Activated naive CD8-positive, alpha-beta T cell treated with anti-CD3 and anti-CD28 coated beads, Interleukin-2, amount 10 ng/mL, durations not matched to agents 7 days and 5 days (primary cell): ENCODE measurements at places on chromosomes 5 and 9. TPM values are rescaled to one million over a fixed set of nuclear protein-coding genes. Genes with fewer than 3 reads are reported as not detected.

- DNase-seq, result peak; percentile 94
Observed at GRCh38 chr5:150449517-150450339, at the start of gene RPS14. RPS14 (minus strand) TSS chr5:150449739; CDS start chr5:150447733, 2,006 bp downstream.

DNA sequence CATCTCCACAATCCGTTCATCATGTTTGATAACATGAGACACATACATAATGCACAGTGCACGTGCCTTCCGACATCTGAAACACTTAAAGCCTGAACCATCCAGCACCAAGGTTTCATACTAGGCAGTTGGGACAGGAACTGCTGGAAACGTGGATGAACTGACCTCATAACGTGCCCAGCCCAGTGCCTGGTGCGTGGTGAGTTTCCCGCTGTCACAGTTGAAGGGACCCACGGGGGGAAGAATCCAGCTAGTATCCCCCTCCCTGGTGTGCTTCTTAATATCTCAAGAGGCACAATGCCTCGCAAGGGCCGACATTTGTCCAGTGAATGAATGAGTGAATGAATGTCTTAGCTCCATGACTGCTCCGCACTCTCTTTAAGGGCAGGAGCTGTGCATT, 23.2 kb downstream of the BARX1 start:
- DNase-seq, result no peak

- DNase-seq, result no peak
Observed at GRCh38 chr5:36450229-36451014, 148.7 kb upstream of the RANBP3L start.

The ADAMTS13 gene
- total RNA-seq, result 3.5 TPM

DNA sequence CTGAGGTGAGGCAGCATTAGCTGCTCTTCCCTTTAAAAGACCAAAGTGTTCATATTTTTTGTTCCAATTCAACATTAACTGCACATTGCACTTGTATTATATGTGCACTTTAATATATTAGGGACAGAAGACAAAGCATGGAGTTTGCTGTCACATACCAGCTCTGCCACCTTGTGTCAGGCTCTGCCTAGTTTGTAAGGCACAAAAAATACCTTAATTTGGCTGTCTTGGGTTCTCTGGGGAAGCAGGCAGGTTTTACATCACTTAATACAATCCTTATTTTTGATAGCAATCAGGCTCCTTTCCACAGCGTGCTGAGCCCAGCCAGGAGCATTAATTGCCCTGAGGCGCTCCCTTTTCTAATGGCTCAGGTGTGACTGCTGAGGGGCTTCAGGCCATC, 131.8 kb downstream of the SCAMP1 start:
- DNase-seq, result no peak

DNA sequence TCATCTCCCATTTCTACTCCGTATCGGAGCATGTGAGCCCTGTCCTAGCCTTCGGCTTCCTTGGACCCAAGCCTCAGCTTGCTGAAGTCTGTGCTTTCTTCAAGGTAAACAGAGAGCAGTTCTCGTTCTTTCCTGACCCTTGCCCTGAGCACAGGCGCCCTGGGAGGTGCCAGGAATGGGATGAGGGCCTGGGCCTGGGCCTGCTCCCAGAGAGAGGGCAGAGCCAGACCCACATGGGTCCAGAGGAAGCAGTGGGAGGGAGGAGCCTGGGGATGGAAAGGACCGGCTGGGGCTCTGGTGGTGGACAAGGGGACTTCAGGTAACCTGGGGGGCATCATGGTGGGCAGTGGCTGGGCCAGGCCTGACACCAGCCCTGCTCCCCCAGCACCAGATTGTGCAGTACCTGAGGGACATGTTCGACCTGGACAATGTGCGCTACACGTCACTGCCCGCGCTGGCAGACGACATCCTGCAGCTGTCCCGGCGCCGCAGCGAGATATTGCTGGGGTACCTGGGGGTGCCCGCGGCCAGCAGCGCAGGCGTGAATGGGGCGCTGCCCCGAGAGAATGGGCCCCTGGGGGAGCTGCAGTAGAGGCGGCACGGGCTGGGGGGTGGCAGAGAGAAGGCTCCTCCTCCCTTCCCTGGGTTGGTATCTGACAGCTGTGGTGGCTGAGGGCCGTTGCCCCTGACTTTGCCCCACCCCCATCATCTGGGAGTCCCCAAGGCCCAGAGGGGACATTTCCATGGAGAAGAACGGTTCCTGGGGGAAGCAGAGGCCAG, 10.9 kb upstream of the DOLPP1 start:
- no peak for DNase-seq
